ENCODE measurements at places on chromosomes 12 and 14. TPM values are rescaled to one million over a fixed set of nuclear protein-coding genes. Genes with fewer than 3 reads are reported as not detected.

Gene GPR84
- total RNA-seq = not detected

GRCh38 chr12:6157482-6157881 lies 33.0 kb upstream of the VWF start:
- no peak for DNase-seq

Gene FGF6
- not detected for total RNA-seq

GRCh38 chr12:31584782-31585181 lies 6.2 kb downstream of the DENND5B start:
- DNase-seq = no peak

Gene BATF
- total RNA-seq = not detected

DNA sequence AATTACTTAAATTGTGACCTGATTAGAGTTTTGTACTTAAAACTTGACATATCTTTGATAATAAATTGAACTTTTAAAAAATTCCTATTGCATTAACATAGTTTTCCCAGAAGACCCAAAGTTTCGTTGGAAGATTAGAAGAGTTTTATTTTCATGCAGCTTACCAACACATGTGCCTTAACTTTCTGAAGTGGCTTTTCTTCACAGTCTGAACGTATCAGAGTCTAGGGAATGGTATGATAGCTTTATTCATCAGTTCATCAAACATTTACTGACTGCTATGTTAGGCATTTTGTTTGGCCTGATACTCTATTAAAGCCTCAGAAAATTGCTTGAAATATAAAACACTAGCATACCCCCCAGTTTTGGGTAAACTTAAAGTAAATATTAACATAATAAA lies 65.2 kb downstream of the MARK3 start:
- DNase-seq = no peak

DNA sequence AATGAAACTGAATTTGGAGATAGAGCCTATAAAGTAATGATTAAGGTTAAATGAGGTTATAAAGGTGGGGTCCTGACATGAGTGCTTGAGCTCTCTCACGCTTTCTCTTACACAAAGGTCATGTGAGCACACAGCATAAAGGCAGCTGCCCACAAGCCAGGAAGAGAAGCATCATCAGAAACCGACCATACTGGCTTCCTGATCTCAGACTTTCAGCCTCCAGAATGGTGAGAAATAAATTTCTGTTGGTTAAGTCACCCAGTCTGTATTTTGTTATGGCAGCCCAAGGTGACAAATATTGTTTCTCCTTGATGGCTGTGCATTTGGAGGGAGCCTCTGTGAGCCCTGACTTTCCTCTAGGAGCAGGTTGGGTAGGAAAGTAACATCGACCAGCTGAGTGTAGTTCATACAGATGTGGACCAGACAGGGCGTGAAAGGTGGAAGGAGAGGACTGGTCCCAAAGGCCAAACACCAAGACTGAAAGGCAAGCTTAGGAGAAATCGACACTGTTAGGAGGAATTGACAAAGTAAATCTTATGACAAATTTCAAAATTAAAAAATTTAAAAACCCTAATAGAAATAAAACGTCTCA lies 97.6 kb upstream of the SLC38A2 start:
- no peak for DNase-seq
